ENCODE measurements at places on chromosomes 2 and 18. TPM values are rescaled to one million over a fixed set of nuclear protein-coding genes. Genes with fewer than 3 reads are reported as not detected.

Gene CCDC121
- 1.8 TPM for total RNA-seq

Gene C2orf92
- 4.0 TPM for total RNA-seq

Gene REG1A
- not detected for total RNA-seq

Gene GPBAR1
- total RNA-seq = 0.16 TPM

Gene CPLX4
- not detected for total RNA-seq

Gene GKN1
- total RNA-seq = not detected
